ENCODE measurements at places on chromosomes 16 and 17.

DNA sequence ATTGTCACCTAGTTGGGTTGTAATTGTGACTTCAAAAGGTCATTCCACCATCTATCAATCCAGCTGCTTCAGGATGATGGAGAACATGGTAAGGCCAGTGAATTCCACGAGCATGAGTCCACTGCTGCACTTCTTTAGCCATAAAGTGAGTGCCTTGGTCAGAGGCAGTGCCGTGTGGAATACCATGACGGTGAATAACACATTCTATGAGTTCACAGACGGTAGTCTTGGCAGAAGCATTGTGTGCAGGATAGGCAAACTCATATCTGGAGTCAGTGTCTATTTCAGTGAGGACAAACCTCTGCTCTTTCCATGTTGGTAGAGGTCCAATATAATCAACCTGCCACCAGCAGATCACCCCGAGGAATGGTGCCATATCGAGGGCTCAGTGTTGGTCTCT is 650.9 kb downstream of the KCNJ2 start:
- H3K4me3 ChIP-seq: no peak overlapping the region
- DNase-seq: no peak
- no peaks in the 10 kb centered on the region for H3K4me1 ChIP-seq
- no peaks in the 10 kb centered on the region for H3K27me3 ChIP-seq
- no peak overlapping the region for H3K27ac ChIP-seq
- no peaks in the 10 kb centered on the region for H3K36me3 ChIP-seq

- peaks cover 19% of the 10 kb centered on the region for H3K4me1 ChIP-seq
- no peak for DNase-seq
- H3K4me3 ChIP-seq: no peak overlapping the region
- no peaks in the 10 kb centered on the region for H3K27me3 ChIP-seq
Measured at GRCh38 chr16:56411624-56412023, 13.7 kb downstream of the AMFR start.

DNA sequence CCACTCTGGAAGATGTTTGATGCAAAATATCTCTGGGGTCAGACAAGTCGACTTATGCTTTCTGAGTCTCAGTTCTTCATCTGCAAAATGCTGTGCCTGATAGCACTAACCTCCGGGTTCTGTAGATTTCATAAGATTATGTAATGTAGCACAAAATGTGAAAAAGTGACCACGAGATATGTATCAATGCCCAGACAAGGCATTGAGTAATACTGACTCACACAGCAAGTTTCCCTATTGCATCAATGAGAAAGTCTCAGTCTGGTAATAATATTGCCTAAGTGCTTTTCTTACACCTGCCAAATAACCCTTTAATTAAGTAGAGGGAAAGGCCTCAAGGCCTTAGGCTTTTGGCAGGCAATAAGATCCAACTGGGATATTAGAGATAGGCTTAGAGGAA is 41.4 kb upstream of the MMP2 start:
- H3K27ac ChIP-seq: no peak overlapping the region
- H3K4me1 ChIP-seq: no peaks in the 10 kb centered on the region
- H3K27me3 ChIP-seq: no peaks in the 10 kb centered on the region

GRCh38 chr16:84717484-84717883 is 17.7 kb downstream of the USP10 start:
- H3K27ac ChIP-seq: no peak overlapping the region
- H3K4me3 ChIP-seq: no peak overlapping the region
- H3K4me1 ChIP-seq: peaks cover 26% of the 10 kb centered on the region
- DNase-seq: no peak
- H3K36me3 ChIP-seq: peaks cover 3% of the 10 kb centered on the region

- peak; percentile 76 for DNase-seq
- H3K4me1 ChIP-seq: no peaks in the 10 kb centered on the region
- H3K27ac ChIP-seq: no peak overlapping the region
Measured at GRCh38 chr17:38982858-38983746, 15.9 kb upstream of the FBXO47 start.

Measured in B cell (primary cell).